ENCODE measurements at places on chromosomes 1 and 21.
A peak's percentile ranks its signal among the peaks of the same experiment; 100 is the strongest.

- ATAC-seq, result no peak
Observed at GRCh38 chr1:18581420-18581880, 49.2 kb upstream of the PAX7 start.

- no peak for ATAC-seq
Observed at GRCh38 chr21:45831991-45832740, 149.4 kb upstream of the COL6A1 start.

- ATAC-seq, result no peak
Observed at GRCh38 chr1:174800876-174801275, 198.9 kb upstream of the CACYBP start.

GRCh38 chr1:109197158-109198042 is 16.3 kb upstream of the SARS1 start:
- peak; percentile 33 for ATAC-seq

GRCh38 chr1:42777852-42778251 is 6.9 kb upstream of the TMEM269 start:
- ATAC-seq, result no peak

GRCh38 chr1:201880928-201881571 is 7.6 kb upstream of the SHISA4 start:
- ATAC-seq, result no peak

DNA sequence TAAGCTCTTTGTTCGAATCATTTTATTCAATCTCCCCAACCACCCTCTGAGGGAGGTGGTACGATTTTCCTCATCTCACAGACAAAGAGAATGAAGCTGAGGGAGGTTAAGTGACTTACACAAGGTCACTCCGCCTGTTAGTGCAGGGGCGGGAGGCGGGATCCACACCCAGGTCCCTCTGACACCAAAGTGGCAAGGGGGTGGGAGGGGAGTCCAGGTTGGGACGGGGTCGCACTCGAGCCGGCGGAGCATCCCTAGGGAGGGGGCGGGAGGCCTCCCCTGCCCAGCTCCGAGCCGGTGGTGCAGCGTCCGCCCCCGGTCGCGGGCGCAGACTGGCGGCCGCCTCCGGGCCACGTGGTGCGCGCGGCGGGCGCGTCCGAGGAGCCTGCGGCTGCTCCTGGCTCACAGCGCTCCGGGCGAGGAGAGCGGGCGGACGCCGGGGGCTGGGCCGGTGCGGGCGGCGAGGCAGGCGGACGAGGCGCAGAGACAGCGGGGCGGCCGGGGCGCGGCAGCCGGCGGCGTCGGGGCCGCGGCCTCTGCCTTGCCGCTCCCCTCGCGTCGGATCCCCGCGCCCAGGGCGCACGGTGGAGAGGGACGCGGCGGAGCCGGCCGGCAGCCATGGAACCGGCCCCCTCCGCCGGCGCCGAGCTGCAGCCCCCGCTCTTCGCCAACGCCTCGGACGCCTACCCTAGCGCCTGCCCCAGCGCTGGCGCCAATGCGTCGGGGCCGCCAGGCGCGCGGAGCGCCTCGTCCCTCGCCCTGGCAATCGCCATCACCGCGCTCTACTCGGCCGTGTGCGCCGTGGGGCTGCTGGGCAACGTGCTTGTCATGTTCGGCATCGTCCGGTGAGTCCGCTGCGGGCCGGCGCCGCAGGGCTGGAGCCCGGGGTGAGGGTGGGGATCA is at the start of gene OPRD1:
TSS of gene OPRD1 (plus strand) at position 405 of the 903 bp plus-strand sequence. CDS start at position 619, 214 bp downstream.
- ATAC-seq, result no peak

DNA sequence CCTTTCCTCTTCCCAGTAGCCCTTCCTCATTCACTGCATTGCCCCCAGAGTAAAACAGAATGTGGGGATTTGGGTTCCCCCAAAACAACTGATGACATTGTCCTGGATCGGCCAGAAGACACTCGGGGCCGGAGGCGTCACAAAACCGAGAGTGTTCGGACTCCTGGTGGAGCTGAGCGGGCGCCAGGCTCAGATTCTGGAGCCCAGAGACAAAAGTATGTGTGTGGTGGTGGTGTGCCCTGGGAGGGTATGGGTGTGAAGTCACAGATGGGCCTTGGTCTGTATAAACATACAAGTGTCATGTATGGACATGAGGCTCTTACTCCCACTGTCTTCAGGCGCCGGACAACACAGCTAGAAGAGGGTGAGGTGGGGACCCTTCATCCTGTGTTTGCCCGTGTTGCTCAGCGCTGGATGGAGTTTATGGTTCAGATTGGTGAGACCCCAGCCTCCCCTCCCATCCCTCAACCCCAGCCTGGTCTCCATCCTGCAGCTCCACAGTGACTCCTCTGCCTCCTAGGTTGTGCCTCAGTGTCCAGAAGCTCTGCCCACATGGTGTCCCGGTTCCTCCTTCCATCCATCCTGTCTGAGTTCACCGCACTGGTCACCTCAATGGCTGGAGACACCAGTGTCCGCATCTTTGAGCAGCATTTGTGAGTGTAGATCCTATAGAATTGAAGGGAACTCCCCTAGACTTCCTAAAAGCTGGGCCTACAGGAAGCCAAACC is 12.4 kb downstream of the HYI start:
- no peak for ATAC-seq

DNA sequence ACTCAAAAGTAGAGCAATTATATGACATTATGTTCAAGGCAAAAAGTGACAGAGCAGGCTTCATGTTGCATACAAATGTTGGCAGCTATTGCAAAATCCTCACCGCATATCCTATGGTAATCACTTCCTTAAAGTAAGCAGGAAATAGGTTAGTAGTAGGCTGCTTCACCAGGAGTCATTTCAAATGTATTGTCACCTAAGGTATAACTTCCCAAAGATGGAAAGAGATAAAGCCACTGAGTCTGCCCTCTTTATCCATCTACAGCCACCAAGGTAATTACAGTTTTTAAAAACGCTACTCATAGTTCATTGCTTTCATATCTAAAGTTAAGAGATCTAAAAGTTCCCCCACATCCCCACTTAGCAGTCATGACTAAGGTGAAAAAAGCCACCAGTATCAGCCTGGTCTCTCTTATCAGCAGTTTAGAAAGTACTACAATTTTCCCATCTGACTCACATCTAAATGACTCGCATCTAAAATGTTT is 31.6 kb upstream of the UBE2U start:
- peak; percentile 78 for ATAC-seq

- no peak for ATAC-seq
Observed at GRCh38 chr1:65581119-65581518, 160.7 kb downstream of the LEPR start.

- no peak for ATAC-seq
Observed at GRCh38 chr1:85502625-85503083, 37.7 kb upstream of the DDAH1 start.

DNA sequence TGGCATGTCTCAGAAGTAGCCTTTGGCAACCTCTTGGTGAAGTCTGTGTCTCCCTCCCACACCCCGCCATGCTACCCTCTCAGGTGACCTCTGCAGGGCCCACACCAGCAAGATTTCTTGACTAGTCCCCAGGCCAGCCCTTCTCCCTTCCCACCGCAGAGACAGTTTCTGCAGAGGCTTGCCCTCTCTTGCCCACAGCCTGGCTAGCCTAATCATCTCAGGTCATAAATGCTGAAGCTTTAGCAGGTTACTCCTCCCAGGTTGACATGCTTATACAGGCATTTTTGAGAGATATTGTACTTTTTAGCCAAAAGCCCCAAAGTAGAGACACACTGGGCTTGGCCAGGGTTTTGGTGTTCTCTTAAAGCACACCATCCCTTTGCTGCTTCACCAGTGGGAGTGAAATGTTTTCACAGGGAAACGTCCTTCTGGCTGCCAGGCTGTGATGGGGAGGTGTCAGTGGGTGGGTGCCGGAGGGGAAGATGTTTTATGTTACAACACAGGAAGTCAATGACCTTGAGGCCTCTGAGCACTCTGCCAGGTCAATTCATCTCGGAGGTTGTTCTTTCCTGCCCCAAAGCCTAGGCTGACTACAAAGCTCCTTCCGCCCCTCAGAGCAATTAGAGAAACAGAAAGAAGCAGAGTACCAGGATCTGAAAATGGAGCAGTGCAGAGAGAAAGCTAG is 58.5 kb downstream of the STYXL2 start:
- no peak for ATAC-seq

GRCh38 chr1:90204023-90204590 is 209.2 kb downstream of the ZNF326 start:
- no peak for ATAC-seq
